Fibroblast of the aortic adventitia (primary cell): ENCODE measurements at places on chromosomes 3 and 15.

GRCh38 chr3:45056608-45057301, 30.7 kb downstream of the CLEC3B start:
- DNase-seq: no peak

DNA sequence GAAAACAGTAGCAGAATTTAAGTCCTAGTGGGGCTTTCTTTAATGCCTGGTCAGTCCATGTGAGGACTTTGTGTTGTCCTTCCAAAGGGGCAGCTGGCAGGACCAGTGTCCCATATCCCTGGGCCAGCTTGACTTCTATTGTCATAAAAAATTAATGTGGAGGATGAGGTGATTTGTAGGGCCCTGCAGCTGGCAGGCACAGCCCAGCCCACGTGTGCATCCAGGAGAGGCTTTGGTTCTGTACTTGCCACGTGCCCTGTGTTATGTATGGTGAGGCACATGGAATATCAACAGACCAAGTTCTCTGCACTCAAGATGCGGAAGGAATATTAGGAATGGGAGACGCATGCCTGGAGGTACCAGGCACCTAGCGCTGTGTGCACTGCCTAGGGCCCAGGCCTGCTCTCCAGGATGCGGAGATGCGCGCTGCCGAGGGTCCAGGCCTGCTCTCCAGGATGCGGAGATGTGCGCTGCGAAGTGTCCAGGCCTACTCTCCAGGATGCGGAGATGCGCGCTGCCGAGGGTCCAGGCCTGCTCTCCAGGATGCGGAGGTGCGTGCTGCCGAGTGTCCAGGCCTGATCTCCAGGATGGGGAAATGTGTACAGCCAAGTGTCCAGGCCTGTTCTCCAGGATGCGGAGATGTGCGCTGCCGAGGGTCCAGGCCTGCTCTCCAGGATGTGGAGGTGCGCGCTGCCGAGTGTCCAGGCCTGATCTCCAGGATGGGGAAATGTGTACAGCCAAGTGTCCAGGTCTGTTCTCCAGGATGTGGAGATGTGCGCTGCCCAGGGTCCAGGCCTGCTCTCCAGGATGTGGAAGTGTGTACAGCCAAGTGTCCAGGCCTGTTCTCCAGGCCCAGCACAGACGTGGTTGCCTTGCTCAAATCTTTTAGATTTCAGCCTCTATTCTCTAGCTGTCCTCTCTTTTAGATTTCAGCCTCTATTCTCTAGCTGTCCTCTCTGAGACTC, 183.3 kb upstream of the ROPN1 start:
- DNase-seq: no peak

DNA sequence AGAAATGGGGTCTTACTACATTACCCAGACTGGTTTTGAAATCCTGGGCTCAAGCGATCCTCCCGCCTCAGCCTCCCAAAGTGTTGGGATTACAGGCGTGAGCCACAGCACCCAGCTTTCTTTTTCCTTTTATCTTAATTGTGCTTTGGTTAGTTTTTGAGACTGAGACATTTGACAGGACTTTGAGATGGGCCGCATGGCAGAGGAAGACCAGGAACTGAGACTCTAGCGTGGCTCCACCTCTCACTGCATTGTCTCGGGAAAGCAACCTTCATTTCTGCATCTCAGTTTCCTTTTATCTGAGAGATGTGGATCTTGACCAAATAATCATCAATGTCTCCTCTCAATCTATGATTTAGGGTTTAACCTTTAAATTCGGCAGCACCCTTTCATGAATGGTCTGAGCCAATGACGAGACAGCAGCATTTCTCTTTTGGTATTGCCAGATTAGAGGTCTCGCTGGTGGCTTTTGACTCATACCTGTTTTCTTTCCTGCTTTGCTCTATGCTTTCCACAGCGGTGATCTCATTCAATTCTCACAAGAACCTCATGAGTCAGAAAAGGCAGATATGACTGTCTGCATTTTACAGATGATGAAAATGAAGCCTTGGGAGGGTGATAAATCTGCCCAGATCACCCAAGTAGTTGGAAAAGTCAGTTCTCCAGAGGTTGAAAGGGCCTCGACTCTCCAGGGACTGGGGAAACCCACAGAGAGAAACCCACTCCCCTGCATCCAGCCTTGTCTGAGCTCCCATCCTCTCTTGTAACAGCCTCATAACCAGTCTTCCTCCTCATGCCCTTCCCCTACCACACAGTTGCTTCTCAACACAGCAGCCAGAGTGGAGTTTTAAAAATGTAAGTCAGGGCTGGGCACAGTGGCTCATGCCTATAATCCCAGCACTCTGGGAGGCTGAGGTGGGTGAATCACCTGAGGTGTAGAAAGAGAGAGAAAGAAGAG, 84.8 kb upstream of the FOXB1 start:
- DNase-seq: peak; percentile 67

- no peak for DNase-seq
Measured at GRCh38 chr3:107847791-107848190, 243.0 kb downstream of the CD47 start.

DNA sequence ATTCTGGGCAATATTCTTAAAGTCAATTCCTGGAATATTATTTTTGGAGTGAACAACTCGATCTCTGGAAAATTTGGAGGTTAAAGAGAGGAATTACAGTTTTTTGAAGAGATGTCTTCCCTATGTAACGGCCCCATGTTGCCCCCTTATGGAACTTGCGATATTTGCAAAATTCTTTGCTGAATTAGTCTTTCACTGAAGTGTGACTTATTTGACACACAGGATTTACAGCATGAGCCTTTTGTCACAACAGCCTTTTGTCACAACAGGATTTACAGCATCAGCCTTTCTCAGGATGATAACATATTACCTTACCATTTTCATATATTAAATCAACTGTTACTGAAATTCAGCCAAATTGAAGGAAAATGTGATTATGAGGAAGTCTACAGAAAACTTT, 37.8 kb upstream of the SPTSSB start:
- peak; percentile 70 for DNase-seq

- DNase-seq: no peak
Measured at GRCh38 chr15:67558502-67558901, 16.0 kb downstream of the MAP2K5 start.

GRCh38 chr3:137692803-137693431, 71.2 kb upstream of the SOX14 start:
- no peak for DNase-seq

- DNase-seq: peak; percentile 68
Measured at GRCh38 chr3:59300733-59301132, 250.9 kb upstream of the CFAP20DC start.

GRCh38 chr3:55511895-55512570, 24.9 kb upstream of the WNT5A start:
- DNase-seq: peak; percentile 89

DNA sequence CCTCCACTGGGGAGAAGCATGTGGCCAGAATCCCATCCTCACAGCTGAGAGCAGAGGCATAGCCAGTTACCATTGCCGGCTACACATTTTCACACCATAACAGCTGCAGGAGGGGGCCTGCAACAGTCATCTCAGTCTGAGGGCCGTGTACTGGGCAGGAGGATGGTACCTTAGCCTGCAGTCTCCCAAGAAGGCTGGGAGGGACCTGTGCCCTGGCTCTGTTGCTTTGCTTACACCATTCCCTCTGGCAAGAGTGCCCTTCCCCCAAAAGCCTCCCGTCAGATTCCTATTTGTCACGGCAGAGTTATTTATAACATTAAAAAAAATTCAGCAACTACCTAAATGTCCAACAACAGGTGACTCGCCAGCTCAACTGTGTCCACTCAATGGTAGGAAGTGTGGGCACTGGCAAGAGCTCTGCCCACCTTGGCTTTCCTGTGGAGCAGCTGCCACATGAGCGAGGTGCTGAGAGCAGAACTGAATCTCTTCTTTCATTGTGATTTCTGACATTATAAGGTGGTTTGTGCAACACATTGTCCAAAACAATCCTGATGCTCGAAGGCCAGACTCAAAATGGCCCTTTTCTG, 4.4 kb downstream of the CAMKV start:
- DNase-seq: no peak

- DNase-seq: no peak
Measured at GRCh38 chr15:69222002-69222474, 61.6 kb downstream of the GLCE start.

DNA sequence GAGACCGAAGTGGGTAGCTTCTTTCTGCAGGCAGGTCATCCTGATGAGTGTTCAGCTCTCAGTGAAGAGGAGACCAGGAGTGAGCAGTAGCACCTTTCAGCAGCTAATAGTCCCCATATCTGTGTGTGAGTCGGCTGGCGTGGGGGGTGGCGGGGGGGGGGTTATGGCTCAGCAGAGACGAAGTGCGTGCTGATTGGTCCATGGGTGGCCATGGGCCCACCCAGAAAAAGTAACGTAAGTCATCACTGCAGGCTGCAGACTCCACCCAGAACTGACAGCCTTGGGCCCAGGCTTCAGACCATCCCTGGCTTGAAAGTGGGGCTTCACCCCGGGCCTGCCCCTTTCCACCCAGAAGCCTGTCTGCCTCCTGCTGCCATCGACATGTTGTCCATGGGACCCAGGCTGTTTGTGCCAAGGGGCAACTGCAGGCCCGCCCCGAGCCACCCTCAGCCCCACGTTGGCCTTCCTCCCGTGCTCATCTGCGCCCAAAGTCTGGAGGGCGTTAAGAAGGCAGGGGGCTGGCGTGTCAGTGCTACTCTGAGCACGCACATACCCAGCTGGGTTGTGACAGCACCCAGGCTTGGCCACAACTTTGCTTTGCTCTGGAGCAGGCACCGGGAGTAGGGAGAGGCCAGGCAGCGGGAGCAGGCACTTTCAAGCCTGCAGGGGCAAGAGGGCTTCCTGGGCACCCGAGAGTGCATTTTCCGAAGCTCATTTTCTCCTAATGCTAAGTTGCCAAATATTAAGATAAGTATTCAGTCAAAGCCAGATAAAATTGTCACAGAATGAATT, 511.7 kb upstream of the CDIN1 start:
- DNase-seq: no peak

- no peak for DNase-seq
Measured at GRCh38 chr3:4581920-4582611, 88.9 kb downstream of the ITPR1 start.

GRCh38 chr3:118782755-118783202, 251.9 kb downstream of the IGSF11 start:
- no peak for DNase-seq

- DNase-seq: no peak
Measured at GRCh38 chr15:39397883-39398282, 183.0 kb upstream of the THBS1 start.

DNA sequence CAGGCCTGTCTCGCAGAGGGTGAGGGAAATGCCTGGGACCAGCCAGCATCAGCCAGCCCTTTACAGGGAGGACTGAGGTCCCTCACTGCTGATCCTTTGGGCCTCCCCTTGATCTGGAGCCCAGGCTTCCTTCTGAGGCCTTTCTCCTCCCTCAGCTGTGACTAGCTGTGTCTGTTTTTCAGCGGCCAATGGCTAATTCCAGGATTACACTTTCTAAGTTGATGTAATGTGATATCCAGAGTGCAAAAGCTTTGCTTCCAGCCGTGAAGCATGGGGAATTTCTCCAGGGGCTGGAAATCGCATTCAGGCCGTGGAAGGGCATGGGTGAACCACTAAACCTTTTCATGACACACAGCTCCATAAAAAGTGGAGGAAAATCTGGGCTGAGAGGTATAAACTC, 157.6 kb downstream of the SHQ1 start:
- DNase-seq: peak; percentile 6

GRCh38 chr15:78415284-78415683, 22.7 kb upstream of the IREB2 start:
- DNase-seq: peak; percentile 52

GRCh38 chr3:149473357-149474249, 894 bp upstream of the TM4SF4 start:
- peak; percentile 89 for DNase-seq

GRCh38 chr3:60584250-60584649, 667.0 kb downstream of the FHIT start:
- no peak for DNase-seq

DNA sequence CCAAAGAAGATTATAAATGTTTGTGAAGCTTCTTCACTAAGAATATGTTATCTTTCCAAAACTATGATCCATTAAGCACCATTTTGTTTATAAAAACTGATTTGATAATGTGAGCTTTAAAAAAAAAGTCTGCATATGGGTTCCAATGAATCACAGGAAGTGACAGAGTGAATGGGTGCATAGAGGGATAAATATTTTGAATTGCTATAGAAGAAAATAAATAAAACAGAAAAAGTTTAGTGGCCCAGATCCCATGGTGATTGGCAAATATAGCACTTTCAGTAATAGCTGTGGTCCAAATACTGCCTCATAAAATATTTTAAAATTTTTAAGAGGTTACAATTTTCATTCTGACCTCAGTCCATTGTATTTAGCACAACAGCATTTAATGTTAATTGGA, 19.2 kb downstream of the CPA3 start:
- no peak for DNase-seq

- DNase-seq: peak; percentile 98
Measured at GRCh38 chr3:31531992-31532586, 636 bp upstream of the STT3B start.

DNA sequence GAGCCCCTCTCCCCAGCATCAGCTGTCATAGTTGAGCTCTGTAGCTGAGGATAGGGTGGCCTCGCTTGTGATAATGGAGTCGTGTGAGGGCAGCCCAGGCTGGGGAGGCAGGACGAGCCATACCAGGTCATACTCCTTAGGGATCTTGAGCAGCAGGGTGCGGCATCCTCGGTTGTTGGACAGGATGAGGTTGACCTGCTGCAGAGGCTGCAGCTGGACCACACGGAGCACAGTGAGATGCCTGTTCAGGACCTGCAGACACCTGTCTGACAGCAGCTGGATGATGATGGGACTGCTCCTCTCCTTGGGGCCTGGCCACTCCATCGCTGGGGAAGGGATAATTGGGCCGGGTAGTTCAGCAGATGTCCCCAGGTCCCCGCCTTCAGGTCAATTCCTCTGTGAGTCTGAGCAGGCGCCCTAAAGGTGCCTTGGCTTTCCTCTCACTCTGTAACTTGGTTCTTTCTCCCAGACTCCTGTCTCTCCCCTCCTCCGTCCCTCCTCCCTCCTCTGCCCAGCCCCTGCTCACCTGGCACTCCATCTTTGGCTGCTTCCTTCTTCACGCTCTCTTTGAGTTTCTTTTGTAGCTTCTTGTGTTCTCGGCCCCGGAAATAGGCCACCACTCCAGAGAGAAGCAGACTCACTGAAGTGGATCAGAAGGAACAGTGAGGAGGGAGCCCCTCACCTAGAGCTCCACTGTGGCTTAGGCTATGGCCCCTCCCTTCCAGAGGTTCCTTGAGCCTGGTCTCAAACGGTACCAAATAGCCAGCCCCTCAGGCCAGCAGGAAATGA, 7.8 kb downstream of the DUOX2 start:
- no peak for DNase-seq

- DNase-seq: no peak
Measured at GRCh38 chr15:99826157-99826780, 93.0 kb upstream of the LYSMD4 start.

- DNase-seq: no peak
Measured at GRCh38 chr3:13105896-13106250, 32.6 kb upstream of the IQSEC1 start.

- no peak for DNase-seq
Measured at GRCh38 chr3:7015683-7016440, 154.9 kb downstream of the GRM7 start.

- DNase-seq: no peak
Measured at GRCh38 chr3:71494212-71494611, 89.3 kb downstream of the FOXP1 start.

GRCh38 chr3:190912736-190913135, 50.2 kb upstream of the GMNC start:
- no peak for DNase-seq
